ENCODE measurements at places on chromosomes 4 and X.

DNA sequence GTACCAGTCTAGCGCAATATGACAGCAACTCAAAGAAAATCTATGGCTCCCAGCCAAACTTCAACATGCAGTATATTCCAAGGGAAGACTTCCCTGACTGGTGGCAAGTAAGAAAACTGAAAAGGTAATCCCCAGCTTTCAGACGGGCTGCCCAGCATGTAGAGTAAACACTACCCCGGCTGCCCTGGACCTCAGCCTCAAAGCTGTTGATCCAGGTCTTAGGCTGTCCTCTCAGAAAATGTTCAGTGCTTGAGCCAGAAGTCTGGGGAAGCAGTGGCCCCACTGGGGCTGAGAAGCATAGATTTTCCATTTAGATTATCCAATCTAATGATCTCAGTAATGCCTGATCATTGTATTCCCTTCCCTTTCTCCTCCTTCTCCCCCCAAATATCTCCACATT lies 21.9 kb downstream of the BMX start:
- DNase-seq: no peak

- DNase-seq: peak; percentile 67
Observed at GRCh38 chrX:66638591-66639500, at the start of gene EDA2R. Gene EDA2R (minus strand): TSS chrX:66639078. CDS start chrX:66616020, 23,058 bp downstream.

- DNase-seq: no peak
Observed at GRCh38 chrX:66553973-66554372, 84.9 kb downstream of the EDA2R start.

- no peak for DNase-seq
Observed at GRCh38 chr4:127327491-127327890, 305.3 kb upstream of the INTU start.

DNA sequence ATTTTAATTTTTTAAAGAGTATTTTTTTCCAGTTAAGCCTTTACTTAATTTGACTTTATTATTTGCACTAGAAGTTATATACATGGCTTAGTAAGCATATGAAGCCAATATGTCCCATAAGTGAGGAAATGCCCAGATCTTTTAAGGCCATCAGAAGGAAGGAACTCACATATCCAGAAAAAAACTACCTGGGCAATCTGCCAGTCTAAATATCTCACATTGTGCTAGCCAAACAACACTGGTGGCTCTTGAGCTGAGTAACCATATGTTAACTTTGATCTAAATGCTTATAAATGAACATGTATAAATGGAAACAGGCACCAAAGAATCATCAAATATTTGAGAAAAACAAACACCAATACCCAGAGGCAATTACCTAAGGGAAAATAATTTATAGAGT lies 138.6 kb upstream of the APOOL start:
- no peak for DNase-seq

GRCh38 chr4:33422656-33423055 lies 2702.5 kb downstream of the PCDH7 start:
- DNase-seq: no peak

DNA sequence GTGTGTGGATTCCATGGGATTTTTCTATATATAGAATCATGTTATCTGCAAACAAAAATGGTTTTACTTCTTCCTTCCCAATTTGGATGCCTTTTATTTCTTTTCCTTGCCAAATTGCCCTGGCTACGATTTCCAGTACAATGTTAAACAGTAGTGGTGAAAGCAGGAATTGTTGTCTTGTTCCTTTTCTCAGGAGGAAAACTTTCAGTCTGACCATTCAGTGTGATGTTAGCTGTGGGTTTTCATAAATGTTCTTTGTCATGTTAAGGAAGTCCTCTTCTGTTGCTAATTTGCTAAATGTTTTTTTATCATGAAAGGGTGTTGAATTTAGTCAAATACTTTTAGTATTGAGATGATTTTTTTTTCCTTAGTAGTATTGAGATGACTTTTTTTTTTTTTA lies 10.9 kb downstream of the SAP30 start:
- no peak for DNase-seq

- DNase-seq: no peak
Observed at GRCh38 chr4:171759274-171759673, 53.9 kb upstream of the GALNTL6 start.

- DNase-seq: no peak
Observed at GRCh38 chr4:40887764-40888131, 138.0 kb downstream of the NSUN7 start.

- no peak for DNase-seq
Observed at GRCh38 chrX:19548934-19549333, 33.6 kb upstream of the MAP3K15 start.

- no peak for DNase-seq
Observed at GRCh38 chr4:23903859-23904438, 14.1 kb upstream of the PPARGC1A start.

- no peak for DNase-seq
Observed at GRCh38 chr4:20151436-20151835, 100.3 kb upstream of the SLIT2 start.
